ENCODE measurements at places on chromosomes 6 and 20. TPM values are rescaled to one million over a fixed set of nuclear protein-coding genes. Genes with fewer than 3 reads are reported as not detected.

- no peak for DNase-seq
Measured at GRCh38 chr6:48567016-48567415, 456.0 kb upstream of the PTCHD4 start.

- no peak for DNase-seq
Measured at GRCh38 chr20:62942456-62942855, 4.5 kb downstream of the GID8 start.

GRCh38 chr6:158500016-158500735, 59.7 kb upstream of the TMEM181 start:
- DNase-seq = no peak

DNA sequence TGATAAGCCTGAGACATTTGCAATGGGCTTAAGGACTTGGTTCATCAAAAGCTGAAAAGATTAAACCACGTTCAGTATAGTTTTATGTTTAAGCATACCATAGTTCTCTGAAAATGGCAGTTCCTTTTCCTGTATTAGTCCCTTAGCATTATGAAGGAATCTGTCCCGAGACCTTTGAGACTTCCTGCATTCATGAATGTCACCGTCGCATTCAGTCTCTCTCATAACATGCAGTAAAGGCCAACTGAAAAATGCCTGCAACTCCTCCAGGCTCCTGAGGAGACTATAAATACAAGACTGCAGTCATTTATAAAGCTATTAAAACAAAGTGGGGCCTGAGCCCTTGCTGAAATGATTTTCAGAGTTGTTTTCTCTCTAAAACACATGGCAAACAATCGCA, 129.1 kb downstream of the SYCP2 start:
- no peak for DNase-seq

Gene DACT2
- polyA plus RNA-seq = 4.6 TPM

DNA sequence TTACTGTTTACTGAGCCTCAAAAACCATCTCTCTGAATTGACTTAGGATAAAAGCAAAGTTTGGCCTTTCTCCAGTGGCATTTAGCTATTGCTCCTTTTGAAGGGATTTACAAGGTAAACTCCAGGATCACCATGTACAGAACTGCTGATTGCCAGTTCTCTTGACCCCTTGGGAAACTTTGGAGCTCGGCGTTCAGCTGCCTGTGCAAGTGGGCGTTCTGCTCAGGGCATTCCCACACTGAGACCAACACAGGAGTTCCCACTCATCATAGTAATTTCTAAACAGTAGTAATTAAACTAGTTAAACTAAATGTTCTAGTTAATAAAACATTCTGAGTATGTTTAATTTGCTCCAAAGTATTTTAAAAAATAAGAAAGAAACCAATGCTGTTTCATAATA, 14.9 kb downstream of the KCNQ5 start:
- DNase-seq = no peak

- no peak for DNase-seq
Measured at GRCh38 chr6:11847515-11848345, 69.1 kb upstream of the ADTRP start.

Gene RAMACL
- not detected for polyA plus RNA-seq

Gene RGS19
- polyA plus RNA-seq = 14.7 TPM

Gene SNAP91
- polyA plus RNA-seq = 70.0 TPM

DNA sequence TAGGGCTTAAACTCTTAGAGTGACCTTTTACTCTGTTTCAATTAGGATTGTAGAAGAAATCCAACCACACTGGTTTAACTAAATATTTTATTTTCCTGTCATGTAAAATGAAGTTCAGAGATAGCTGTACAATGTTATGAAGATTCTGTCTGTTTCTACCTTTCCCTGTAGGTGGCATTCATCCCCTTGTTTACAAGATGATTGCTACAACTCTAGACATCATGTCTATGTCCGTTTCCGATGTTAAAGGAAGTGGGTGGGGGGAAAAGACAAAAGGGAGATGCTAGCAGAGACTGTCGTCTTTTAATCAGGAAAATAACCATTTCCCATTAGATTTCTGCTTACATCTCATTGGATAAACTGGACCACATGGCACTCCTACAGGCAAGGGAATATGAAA, 30.9 kb upstream of the RIMS1 start:
- DNase-seq = no peak

DNA sequence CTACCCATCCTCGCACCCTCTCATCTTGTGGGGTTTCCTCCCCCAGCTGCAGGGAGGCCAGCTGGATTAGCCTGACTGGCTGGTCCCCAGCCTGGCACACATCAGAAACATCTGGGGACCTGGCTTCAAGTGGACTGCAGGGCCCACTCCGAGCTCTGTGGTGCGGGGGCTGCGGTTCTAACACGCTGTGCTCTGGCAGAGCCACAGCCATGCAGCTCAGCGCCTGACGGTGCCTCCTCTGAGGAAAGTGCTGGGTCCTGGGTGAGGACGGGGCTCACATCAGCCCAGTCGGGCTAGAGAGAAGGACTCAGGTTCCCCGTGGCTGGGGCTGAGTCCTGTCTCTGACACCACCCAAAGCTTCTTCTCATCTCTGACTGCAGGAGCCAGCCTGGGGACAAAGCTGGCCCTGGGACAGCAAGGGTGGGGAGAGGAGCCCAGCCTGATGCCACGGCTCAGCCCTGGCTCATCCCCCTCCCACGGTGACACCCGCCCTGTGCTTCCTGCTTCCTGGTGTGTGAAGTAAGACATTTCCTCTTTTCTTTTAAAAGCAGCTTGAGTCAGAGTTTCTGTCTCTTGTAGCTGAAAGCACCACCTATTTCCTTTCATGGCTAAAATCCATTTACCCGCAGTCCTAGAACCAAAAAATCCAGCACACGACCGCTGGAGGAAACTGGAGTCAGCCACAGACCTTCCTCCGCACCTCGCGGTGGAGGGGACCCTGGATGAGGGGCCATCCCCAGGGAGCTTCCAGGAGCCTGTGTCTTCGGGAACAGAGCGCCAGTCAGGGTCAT, 127.4 kb upstream of the AFDN start:
- no peak for DNase-seq

GRCh38 chr6:126233192-126233591, 106.7 kb upstream of the CENPW start:
- no peak for DNase-seq
